NCI-H2081 treated with DMSO at 0.1 percent for 48 hours (cell line): ENCODE measurements at places on chromosomes 11 and 22.

DNA sequence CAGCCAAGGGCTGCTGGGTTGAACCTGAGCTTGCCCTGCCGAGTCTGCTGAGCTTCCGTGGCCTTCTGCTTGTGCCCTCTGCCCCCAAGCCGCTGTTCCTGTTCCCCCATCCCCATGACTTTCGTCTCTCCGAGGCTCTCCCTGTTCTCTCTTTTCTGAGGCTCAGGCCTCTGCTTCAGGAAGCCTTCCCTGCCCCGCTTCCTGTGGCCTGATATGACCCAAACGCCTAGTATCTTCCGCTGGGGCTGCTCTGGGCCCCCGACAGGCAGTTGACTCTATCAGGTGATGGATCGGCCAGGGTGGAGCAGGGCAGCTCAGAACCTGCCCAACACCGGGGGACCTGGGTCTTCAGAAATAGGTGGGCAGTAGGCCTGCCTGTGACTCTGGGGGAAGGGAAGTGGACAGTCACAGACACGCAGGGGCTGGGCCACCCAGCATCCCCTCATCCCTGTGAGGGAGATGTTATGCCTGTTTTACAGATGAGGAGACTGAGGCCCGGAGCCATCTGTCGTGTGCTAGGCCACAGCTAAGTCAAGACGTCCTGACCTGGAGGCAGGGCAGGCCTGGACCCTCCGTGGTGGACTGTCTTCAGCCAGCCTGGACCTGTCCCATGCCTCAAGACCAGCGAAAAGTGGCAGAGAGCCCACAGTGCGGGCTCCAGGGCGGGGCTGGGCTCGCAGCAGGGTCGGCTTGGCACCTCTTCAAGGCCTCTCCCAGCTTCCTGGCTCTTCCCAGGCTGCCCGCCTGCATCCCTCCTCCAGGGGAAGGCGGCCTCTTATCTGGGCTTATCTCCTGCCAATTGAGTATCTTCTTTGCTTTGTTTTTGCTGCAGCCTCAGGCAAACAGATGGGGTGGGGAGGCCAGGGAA, 16.2 kb downstream of the BAD start:
- DNase-seq, result no peak

- DNase-seq, result no peak
Measured at GRCh38 chr22:39883057-39883456, 10.5 kb downstream of the ENTHD1 start.

- DNase-seq, result no peak
Measured at GRCh38 chr11:12089473-12089872, 20.9 kb upstream of the MICAL2 start.

- no peak for DNase-seq
Measured at GRCh38 chr11:9014826-9015225, 11.0 kb upstream of the NRIP3 start.

DNA sequence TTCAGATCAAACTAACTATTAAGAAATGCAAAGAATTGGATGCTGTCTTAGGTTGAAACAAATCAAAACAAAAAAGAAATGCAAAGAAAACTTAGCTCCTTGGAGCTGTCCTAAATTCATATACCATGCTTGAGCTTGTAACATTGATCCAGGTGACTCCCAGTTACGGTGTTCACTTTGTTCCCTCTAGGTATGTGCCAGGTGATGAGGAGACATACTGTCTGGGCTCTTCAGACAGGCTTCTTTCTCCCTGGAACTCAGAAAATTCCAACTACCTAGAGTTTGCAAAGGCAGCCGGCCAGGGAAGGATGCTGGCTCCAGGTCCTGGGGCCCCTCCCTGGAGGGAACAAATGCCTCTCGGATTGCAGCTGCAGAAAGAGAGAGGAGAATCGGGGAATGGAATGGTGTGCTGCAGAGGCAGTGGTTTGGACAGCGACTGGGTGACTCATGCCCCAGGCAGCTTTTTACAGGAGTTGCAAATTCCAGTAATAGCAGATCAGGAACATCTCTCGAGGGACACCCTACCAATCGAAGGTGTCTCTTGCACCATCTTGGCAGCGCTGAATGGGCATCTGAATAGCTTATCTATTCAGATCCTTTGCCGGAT, 12.3 kb upstream of the ASPHD2 start:
- DNase-seq, result no peak

- no peak for DNase-seq
Measured at GRCh38 chr11:11313426-11313825, 39.6 kb downstream of the CSNK2A3 start.

DNA sequence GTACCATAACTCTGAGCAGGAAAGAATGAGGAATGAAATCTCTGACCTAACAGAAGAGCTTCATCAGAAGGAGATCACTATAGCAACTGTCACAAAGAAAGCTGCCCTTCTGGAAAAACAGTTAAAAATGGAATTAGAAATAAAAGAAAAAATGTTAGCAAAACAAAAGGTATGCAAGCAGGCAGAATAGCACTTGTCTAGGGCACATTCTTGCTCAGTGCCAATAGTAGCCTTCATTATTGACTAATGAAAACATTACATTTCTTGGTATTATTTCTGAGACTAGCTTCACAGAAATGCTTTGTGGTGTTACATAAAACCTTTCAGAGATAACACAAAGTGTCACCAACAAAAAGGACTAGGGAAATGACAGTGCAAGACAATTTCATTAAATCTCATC, 63.9 kb downstream of the DEUP1 start:
- DNase-seq, result no peak

- no peak for DNase-seq
Measured at GRCh38 chr22:49779853-49780697, 47.6 kb downstream of the BRD1 start.

DNA sequence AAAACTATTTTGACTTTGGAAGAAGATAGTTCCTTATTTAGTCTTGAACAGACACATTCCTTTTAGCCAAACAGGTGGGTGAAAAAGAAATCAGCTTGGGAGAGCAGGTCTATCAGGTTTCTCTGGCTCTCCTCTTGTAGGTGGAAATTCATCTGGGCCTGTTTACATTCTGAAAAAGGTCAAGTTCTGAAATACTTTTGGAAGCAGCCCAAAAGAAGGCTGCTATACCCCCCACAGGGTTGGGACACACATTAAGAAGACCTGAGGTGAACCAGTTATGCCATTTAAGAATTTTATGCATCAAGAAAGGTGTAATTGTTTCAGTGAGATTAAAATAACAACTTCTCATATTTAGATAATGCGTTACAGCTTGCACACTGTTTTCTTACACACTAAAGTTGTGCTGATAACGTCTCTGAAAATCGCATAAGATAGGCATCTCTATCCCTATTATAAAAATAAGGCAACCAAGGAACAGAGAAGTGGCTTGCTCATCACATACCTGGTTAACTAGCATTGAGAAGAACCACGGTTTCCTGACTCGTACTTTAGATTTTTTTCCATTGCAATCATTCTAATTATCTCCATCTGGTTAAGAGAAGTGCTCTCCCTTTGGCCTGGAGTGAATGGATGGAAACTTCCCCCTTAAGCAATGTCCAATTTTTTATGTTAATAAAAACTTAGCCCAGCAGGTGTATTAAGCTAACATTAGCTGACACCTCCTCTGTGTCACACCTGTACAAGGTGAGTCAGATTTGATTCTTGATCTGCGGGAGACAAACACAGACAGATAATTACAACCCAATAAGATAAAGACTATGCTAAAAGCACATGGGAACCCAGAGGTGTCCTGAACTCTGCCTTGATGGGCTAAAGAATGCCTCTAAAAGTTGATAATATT, 60.5 kb upstream of the UCP3 start:
- no peak for DNase-seq

DNA sequence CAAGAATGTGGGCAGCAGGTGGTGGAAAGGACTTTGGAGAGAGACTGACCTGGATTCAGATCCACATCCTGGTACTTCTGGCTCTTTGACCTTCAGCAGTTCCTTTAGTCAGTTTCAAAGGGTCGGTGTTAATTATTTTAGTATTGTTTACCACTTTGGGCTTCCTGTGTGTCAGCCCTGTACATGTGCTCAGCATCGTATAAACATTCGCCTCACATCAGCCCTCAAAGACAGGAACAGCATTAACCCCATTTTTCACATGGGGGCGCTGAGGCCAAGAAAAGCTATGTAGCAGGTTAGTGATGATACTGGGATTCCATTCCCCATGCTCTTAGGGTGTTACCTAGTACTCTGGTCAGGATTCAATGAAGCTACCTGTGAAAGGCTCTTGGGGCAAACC, 72.1 kb upstream of the YWHAH start:
- no peak for DNase-seq

- DNase-seq, result no peak
Measured at GRCh38 chr11:66870131-66870530, 13.3 kb downstream of the LRFN4 start.

GRCh38 chr11:104076455-104076854, 40.0 kb downstream of the DDI1 start:
- DNase-seq, result no peak

GRCh38 chr11:32231909-32232493, 141.1 kb downstream of the RCN1 start:
- no peak for DNase-seq

DNA sequence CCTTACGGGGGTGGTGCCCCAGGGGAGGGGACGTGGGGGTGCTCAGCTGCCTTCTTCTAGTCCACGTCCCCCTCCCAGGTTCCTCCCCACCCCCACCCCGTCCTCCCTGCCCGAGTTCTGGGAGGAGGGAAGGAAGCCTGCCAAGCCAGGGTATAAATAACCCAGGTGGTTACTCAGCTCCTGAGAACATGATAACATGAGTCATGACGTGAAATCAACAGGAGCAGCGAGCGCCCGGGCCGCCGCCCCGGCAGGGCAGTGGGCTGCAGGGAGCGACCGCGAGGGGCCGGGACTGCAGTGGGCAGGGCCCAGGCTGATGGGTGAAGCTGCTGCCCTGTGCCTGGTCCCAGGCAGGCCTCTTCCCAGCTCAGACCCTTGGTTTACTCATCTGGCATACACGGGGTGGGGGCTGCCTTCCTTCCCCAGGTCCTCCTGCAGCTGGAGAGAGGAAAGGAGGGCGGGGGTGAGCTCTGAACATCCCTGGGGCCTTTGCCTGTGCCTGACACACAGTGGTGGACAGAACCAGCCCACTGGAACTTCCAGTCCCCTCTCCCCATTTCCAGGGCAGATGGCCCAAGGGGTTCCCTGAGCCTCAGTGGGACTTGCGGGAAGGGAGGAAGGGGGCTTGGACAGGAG, 8.8 kb upstream of the PDGFB start:
- DNase-seq, result no peak

GRCh38 chr11:100612766-100613165, 74.3 kb upstream of the ARHGAP42 start:
- no peak for DNase-seq

- no peak for DNase-seq
Measured at GRCh38 chr11:79939111-79939510, 498.3 kb upstream of the TENM4 start.

DNA sequence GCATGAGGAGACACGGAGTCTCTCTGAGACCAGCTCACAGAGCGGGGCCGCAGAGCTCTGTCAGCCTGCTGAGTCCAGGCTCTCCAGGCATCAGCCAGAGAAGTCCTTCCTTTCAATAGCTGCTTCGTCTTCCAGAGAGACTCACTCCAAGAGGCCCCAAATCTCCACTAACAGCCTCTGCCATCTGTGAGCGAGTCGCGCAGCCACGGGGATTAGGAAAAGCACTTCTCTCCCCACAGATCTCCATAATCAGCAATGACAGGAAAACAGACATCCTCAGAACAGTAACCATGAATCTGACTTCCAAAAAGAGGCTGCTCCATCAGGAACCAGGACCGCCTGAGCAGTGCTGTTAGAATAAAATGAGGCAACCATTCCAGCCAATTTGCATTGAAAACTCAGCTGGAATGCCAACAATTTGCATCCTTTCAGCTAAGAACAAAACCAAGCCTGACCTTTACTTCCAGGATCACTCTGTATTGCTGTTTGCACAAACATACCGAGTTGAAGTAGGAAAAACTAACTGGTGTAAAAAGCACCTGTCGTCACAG, 65.4 kb downstream of the SMCO4 start:
- DNase-seq, result no peak

DNA sequence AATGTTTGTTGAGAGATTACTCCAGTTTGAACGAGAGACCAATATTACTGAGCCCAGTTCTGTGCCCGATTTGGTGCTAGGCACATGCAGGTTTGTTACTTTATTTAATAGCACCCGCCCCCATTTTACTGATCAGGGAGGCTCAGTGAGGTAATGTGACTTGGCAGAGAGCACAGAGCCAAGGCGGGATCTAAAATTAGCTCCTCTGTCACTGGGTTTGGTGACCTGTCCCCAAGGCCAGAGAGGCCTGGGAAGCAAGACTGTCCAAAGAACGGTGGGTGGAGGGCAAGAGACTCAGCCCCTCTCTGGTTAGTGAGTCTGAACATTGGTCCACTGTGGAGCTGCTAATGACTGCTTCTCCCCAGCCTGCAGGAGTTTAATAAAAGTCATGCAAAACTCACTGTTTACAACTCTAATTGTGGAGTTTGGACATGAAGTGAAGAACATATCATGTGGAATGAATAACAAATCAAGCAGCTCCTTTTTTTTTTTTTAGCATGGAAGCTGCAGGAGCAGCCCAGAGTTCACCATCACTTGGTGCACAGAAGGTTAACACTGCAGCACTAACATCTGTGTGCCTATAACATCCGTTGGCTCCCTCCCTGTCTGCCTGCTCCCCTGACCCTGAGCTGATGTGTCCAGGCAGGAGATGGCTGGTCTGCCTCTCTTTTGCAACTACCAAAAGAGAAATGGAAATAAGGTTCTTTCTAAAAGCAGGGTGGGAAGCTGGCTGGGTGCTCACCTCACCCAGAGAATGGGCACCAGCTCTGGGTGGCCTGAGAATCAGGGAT, 39.0 kb downstream of the CSNK2A3 start:
- DNase-seq, result no peak

- DNase-seq, result no peak
Measured at GRCh38 chr11:13777341-13777985, 109.0 kb downstream of the FAR1 start.

GRCh38 chr22:37983860-37984791, at the start of gene SOX10:
TSS of gene SOX10 (minus strand) at chr22:37984555. CDS start at chr22:37983784, 771 bp downstream.
- no peak for DNase-seq

DNA sequence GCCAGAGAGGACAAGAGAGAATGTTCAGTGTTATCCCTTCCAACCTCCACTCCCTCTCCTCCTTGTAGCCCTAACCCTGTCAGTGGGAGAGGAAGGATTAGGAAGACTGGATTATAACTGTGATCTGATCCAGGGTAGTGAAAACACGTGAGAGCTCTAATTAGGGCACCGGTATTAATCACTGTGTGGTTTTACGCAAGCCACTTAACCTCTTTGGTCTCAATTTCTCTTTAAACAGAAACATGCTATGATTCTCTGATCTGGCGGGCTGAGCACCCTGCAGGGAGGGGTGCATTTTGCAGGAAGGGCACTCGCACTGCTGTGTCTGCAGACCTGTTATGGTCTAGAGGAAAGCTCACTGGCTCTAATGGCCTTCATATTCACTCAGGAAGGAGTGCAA, 11.5 kb downstream of the RPL27A start:
- DNase-seq, result no peak

GRCh38 chr22:23845265-23846080, 6.7 kb upstream of the DERL3 start:
- DNase-seq, result no peak

GRCh38 chr22:27654546-27655445, 146.8 kb downstream of the MN1 start:
- DNase-seq, result no peak
